Mammary epithelial cell (primary cell): ENCODE measurements at places on chromosomes 2 and 18. TPM values are rescaled to one million over a fixed set of nuclear protein-coding genes. Genes with fewer than 3 reads are reported as not detected.

The MSGN1 gene
- polyA plus RNA-seq: not detected

The IL36RN gene
- 0.46 TPM for polyA plus RNA-seq

The CAVIN2 gene
- polyA plus RNA-seq: 20.7 TPM

The KCNK3 gene
- 0.17 TPM for polyA plus RNA-seq

The KIAA1328 gene
- polyA plus RNA-seq: 3.0 TPM

The SULT1C4 gene
- polyA plus RNA-seq: not detected

The REG1B gene
- polyA plus RNA-seq: not detected

The SETBP1 gene
- polyA plus RNA-seq: 7.4 TPM

The DSG3 gene
- polyA plus RNA-seq: 130 TPM

The ABCG5 gene
- not detected for polyA plus RNA-seq

The GAREM1 gene
- 5.9 TPM for polyA plus RNA-seq

The BMP10 gene
- polyA plus RNA-seq: not detected

The ANKRD29 gene
- polyA plus RNA-seq: 4.7 TPM

The EFHD1 gene
- 1.1 TPM for polyA plus RNA-seq

The C2orf15 gene
- 0.82 TPM for polyA plus RNA-seq

The EGR4 gene
- 0.02 TPM for polyA plus RNA-seq
